ENCODE measurements at places on chromosomes 2 and 18.

- no peak for DNase-seq
Observed at GRCh38 chr18:22052405-22053105, 116.8 kb upstream of the GATA6 start.

GRCh38 chr2:40455661-40456060 lies 3.8 kb upstream of the SLC8A1 start:
- no peak for DNase-seq

DNA sequence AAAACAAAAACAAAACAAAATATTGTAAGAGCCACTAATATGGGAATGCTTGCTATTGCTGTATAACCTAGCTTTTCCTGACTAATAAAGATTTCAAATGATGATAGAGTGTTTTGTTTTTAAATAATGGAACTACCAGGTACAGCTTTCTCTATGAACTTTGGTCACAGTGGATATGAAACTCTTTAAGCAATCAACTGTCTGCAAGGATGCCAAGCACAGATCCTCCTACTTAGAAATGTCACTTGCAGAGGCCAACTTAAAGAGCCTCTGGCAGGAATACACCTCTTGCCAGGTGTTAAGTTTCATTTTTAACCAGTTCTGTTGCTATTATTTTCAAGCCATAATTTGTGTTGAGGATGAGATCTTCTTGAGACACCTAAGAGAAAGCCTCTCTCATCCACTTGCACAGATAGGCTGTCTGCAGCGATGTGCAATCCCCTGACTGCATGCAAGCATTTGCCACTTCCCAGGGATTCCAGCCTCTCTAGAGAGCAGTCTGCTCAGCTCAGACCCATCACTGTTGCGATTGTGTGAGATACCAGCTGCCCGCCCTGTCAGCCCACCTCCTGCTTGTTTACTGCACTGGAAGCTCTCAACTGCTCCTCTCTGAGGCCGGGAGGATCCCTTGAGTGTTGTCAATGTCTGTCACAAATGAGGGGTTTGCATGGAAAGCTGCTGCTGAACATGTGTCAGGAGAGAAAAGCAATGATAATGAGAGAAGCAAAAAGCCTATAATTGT lies 86.1 kb upstream of the SCG2 start:
- DNase-seq, result no peak

- no peak for DNase-seq
Observed at GRCh38 chr18:45817543-45817942, 7.9 kb upstream of the SIGLEC15 start.

- DNase-seq, result no peak
Observed at GRCh38 chr2:152950126-152950525, 231.7 kb downstream of the ARL6IP6 start.

DNA sequence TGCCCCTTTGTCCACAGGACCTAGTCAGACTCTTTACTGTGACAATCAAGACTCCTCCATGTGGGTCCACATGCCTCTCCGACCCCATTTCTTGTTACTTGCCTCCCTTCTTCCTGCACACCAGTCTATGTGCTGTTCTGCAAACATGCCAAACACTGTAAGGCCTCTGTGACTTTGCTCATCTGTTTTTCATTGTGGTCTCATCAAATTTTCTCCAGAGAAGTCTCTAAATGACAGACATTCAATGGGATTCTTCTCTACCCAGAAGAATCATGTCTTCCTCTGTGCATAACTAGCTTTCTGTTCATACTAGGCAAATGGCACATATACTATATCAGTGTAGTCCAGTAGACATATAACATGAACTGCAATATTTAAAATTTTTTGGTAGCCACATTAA lies 43.0 kb upstream of the KCNE4 start:
- DNase-seq, result no peak

DNA sequence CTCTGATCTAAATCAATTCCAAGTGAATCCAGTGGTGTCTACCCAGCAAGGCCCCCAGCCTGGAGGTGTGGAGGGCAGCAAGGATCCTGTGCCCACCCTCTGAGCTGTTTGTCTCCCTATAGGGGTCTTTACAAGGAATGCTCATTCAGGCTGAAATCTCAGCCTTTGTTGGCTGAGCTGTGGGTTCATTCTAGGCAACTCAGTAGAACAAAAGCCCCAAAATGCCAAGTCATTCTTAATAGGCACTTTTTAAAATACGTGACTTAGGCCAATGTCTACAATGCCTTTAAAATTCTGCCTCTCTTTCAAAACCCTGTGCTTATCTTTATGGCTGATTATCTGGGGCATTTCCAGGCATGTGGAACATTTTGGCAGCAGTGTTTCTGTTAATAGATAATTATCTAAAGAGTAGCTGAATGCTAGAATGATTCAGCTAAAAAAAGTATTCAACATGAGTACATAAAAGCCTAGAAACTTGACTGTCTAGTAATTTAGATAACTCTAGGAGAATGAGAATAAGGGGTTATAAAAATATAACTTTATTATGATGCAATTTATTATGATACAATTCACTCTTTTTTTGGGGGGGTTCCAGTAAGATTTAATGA lies 7.4 kb downstream of the UGT1A6 start:
- no peak for DNase-seq

GRCh38 chr2:197435598-197436420 lies 981 bp upstream of the SF3B1 start:
- no peak for DNase-seq
